ENCODE measurements at places on chromosomes 7 and 10. TPM values are rescaled to one million over a fixed set of nuclear protein-coding genes. Genes with fewer than 3 reads are reported as not detected.

GNGT1 gene
- 0.76 TPM for total RNA-seq

ZNF22 gene
- 83.1 TPM for total RNA-seq

MYL7 gene
- 0.57 TPM for total RNA-seq

ANKRD1 gene
- total RNA-seq: 2.0 TPM

MAGI2 gene
- 0.42 TPM for total RNA-seq

EN2 gene
- total RNA-seq: under 0.01 TPM

DENND2A gene
- total RNA-seq: 1.0 TPM

NRG3 gene
- total RNA-seq: not detected

TUBAL3 gene
- total RNA-seq: 1.3 TPM

ARHGEF5 gene
- 1.4 TPM for total RNA-seq

MUC12 gene
- total RNA-seq: 0.57 TPM

GSDME gene
- total RNA-seq: 1.9 TPM

CALN1 gene
- total RNA-seq: 36.8 TPM

DNAJC1 gene
- 23.2 TPM for total RNA-seq

ARPC1B gene
- 186 TPM for total RNA-seq

CLDN3 gene
- 6.0 TPM for total RNA-seq

CLDN12 gene
- 8.1 TPM for total RNA-seq

CPVL gene
- 125 TPM for total RNA-seq

PRLHR gene
- total RNA-seq: 0.05 TPM

STRIP2 gene
- 1.9 TPM for total RNA-seq

ASB10 gene
- total RNA-seq: not detected

ATRNL1 gene
- 3.4 TPM for total RNA-seq

MRLN gene
- total RNA-seq: 0.47 TPM

SDK1 gene
- 3.2 TPM for total RNA-seq

CNPY1 gene
- not detected for total RNA-seq

HMX2 gene
- 0.05 TPM for total RNA-seq

EPO gene
- total RNA-seq: 0.09 TPM

LIPK gene
- 0.33 TPM for total RNA-seq

SHH gene
- 0.05 TPM for total RNA-seq

GLCCI1 gene
- 20.4 TPM for total RNA-seq

ADAP1 gene
- 6.2 TPM for total RNA-seq

SPDYE5 gene
- 0.05 TPM for total RNA-seq

UCN3 gene
- total RNA-seq: 0.19 TPM

TET1 gene
- total RNA-seq: 6.4 TPM

ANKRD30A gene
- not detected for total RNA-seq

NDUFB8 gene
- total RNA-seq: 284 TPM

IFIT1B gene
- 0.38 TPM for total RNA-seq

RBM20 gene
- 1.6 TPM for total RNA-seq

CYP26C1 gene
- 0.28 TPM for total RNA-seq

CCSER2 gene
- 35.8 TPM for total RNA-seq

HOXA9 gene
- total RNA-seq: 1.5 TPM

HABP2 gene
- total RNA-seq: 0.19 TPM

PKD2L1 gene
- 0.19 TPM for total RNA-seq

HOXA1 gene
- total RNA-seq: 0.28 TPM

FKBP14 gene
- total RNA-seq: 4.5 TPM

CALHM1 gene
- 0.09 TPM for total RNA-seq

METTL27 gene
- total RNA-seq: 2.2 TPM

VSTM4 gene
- total RNA-seq: 3.4 TPM
